MCF 10A (cell line): ENCODE measurements at places on chromosomes 2 and 18. TPM values are rescaled to one million over a fixed set of nuclear protein-coding genes. Genes with fewer than 3 reads are reported as not detected.

Gene FKBP1B
- total RNA-seq = 1.7 and 1.8 TPM in 2 replicates

Gene NDC80
- total RNA-seq = 20.4 and 29.6 TPM in 2 replicates

Gene SLC35G4
- total RNA-seq = not detected in 2 replicates

Gene FOXD4L1
- total RNA-seq = 0.63 and 0.98 TPM in 2 replicates

Gene SPP2
- not detected in 2 replicates for total RNA-seq

Gene GKN2
- total RNA-seq = not detected in 2 replicates

GRCh38 chr18:27274901-27275300 lies 89.8 kb upstream of the CHST9 start:
- no peak for DNase-seq

GRCh38 chr2:26883956-26884355 lies 36.0 kb downstream of the DPYSL5 start:
- no peak for DNase-seq

DNA sequence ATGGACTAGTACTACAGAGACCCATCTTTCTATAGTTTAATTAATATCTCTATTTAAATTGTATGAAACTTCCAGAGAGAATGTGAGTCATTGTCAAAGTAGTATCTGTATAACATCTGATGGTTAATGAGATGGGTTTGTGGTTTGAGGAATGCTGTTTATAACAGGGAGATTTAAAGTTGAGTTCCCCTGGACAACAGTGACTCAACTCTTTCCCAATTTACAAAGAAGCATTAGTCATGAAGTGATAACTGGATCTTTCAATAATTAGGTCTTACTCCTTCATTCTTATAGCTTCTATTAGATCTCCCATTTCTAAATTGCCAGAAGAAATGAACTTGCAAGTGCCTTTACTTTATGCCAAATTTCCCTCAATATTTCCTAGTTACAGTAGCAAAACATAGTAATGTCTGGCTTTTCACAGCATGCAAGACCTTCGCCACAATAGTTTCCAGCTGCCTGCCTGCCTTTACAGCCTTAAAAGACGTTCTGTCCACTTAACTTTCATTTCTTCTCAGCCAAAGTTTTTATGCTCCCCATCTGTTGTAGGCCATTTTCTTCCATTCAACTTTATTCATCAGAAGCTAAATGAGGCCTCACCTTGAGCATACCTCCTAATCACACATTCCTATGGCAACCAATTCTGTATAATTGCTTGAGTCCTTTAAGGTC lies 47.7 kb upstream of the WDR75 start:
- DNase-seq = peak; percentile 90

DNA sequence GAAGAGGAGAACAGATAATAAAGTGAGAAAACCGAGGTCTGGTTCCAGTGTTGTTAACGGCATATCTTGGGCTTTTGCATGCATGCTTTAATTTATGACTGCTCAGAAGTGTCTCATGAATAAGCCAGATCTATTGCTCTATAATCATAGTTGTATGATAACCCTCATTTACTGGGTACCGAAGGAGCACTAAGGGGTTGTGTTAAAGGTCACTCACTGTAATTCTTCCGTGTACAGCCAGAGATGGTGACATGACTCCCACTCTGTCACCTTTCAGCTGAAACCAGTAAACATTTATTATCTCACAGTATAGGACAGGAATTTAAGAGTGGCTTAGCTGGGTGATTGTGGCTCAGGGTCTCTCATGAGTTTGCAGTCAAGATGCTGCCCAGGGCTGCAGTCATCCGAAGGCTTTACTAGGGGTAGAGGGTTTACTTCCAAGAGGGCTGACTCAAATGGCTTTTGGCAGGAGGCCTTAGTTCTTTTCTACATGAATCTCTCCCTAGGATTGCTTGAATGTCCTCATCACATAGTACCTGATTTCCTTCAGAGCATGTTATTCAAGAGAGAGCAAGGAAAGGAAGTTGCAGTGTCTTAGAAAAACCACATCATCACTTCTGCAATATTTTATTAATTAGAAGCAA lies 107.0 kb downstream of the NAB1 start:
- DNase-seq = no peak

- DNase-seq = no peak
Observed at GRCh38 chr2:44522846-44523245, 161.1 kb downstream of the CAMKMT start.

- no peak for DNase-seq
Observed at GRCh38 chr2:23505218-23505983, 120.4 kb downstream of the KLHL29 start.

GRCh38 chr2:240811346-240812300 lies 8.4 kb downstream of the KIF1A start:
- DNase-seq = no peak

DNA sequence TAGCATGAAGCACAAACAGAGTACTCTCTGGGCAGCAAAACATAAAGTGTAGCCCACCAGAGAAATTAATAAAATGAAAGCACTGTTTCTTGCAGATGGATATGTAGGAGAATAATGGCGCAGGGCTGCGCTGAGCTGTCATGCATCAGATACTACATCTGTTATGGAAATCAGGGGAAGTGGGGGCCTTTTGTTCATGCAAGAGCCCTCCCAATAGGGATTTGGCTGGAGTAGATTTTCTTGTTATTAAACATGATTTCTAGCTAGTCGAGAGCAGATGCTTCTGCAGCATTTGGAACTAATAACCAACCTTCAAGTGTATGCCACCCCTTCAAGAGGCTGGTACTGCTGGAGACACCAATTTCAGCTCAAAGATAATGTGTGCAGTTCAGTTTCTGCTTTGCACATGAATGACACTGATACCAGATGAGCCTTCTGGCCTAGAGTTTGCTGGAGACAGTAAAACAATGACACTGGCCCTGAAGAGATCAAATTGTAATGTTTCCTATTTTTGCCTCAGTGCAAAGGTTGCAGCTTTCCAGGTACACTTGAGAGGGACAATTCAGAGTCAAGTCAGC lies 58.0 kb downstream of the RND3 start:
- no peak for DNase-seq

- no peak for DNase-seq
Observed at GRCh38 chr2:105498281-105498846, 99.5 kb upstream of the FHL2 start.

GRCh38 chr2:143157418-143157817 lies 28.2 kb downstream of the ARHGAP15 start:
- no peak for DNase-seq

GRCh38 chr18:79799619-79800370 lies 2.1 kb downstream of the KCNG2 start:
- no peak for DNase-seq
